Natural killer cell treated with Interleukin-12 subunit alpha and Interleukin-12 subunit beta and Interleukin-15 and Interleukin-18, amount 100 ng/mL, for 72 hours (primary cell): ENCODE measurements at places on chromosomes 11 and 22.

- no peak for DNase-seq
These were observed 8.8 kb downstream of the NPTXR start for GRCh38 chr22:38834991-38835390.

DNA sequence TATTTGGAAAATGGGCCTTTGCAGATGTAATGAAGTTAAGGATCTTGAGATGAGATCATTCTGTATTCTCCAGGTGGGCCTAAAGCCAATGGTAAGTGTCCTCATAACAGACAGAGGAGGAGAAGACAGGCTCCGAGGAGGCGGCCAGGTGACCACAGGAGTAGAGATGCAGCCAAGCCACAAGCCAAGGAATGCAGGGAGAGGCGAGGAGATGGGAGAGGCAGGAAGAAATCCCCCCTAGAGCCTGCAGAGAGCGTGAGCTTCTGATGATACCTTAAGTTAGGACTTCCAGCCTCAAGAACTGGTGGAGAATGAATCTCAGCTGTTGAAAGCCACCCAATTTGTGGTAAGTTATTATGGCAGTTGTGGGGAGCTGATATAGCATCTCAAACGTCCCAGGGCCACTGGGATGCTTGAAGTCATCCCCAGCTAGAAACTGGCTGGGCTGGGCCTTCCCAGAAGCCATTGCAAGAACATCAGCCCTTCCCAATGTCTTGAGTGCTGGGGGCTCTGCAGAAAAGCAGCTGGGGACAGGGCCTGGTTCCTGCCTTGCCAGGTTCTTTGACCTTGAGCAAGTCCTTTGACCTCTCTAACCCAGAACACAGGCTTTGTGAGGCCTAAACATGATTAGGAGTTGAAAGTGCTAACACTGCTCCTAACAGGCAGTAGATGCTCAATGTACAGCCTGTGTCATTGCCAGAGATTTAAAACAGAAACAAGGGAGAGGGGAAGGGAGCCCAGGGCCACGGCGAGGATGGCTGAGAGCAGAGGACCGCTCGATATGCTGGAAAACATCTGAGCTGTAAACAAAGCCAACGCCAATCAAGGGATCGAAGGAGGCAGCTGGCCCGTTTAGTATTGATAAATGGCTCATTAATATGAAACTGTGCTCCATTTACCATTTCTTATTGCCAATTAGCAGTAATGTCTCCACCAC is 632.3 kb downstream of the TBC1D22A start:
- DNase-seq, result no peak

DNA sequence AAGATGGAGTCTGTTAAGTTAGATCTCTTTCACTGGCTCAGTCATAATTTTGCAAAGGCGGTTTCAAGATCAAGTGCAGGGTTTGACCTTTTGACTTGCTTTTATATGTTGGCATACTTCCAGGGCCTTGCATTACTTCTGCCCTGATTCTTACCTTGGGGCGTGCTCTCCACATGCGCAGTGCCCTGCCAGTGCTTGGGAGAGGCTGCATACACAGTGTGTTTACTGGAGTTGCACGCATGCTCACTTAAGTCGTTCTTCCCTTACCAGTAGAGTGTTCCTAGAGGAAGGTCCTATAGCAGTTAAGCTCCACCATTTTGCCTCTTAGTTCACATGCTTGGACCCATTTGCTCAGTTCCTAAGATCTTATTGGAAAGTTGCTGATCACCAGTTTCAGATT is 21.0 kb upstream of the TMEM123 start:
- no peak for DNase-seq

GRCh38 chr11:61295596-61295926 is 445 bp upstream of the VWCE start:
- DNase-seq, result no peak

DNA sequence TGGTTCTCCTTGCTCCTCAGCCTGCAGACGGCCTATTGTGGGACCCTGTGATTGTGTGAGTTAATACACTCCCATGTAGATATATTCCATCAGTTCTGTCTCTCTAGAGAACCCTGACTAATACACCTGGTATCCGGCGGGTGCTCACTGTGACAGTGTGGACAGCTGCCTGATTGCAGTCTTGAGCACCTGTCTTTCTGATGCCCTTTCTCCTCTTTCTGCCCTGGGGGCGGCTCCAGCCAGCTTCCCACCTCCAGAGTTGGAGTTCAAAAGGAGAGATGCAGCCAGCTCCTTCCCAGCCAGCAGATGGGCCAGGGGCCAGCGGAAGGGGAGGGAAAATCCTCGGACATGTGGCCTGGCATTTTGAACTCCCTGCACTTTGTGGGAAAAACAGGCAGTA is 15.0 kb downstream of the SMIM38 start:
- peak; percentile 39 for DNase-seq

DNA sequence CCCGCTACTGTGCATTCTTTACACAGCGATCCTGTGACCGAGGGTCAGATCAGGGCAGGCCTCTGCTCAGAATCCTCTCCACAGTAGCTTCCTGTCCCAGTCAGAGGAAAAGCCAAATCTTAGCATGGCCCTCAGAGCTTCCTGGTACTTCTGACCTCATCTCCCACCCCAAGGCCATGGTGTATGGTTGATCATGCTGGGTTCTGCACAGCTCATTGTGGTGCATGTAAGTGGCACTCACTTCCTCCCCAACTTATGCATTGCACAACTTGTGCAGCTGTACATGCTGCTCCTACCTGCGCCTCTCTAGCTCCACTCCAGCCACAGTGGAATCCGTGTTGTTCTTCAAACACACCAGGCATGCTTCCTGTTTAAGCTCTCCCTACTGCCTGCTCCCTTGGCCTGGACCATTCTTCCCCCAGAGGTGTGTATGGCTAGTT is 20.3 kb downstream of the BMAL1 start:
- peak; percentile 83 for DNase-seq

GRCh38 chr11:10125522-10126133 is 168.4 kb downstream of the SBF2 start:
- DNase-seq, result no peak

DNA sequence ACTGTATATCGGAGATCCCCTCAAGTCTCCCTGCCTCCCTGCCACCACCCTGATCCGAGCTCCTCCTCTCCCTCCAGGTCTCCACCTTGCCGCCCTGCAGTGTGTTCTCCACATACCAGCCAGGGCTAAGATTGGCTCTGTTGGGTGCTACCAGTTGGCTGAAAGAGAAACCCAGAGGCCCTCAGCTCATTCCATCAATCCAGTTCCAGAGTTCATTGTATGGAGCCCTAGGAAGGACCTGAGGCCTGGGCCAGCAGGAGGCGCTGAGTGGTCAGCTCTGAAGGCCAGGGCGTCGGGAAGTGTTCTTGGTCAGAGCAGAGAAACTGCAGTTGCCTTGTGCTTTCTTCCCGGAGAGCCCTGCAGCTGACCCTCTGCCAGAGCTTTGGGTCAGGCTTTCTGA is 2.2 kb upstream of the TOP3B start:
- DNase-seq, result no peak

GRCh38 chr22:23115825-23116494 is 25.8 kb downstream of the RSPH14 start:
- no peak for DNase-seq

- no peak for DNase-seq
These were observed 6.5 kb upstream of the PDE2A start for GRCh38 chr11:72680624-72681158.

GRCh38 chr11:118921929-118922744 is 3.6 kb downstream of the BCL9L start:
- DNase-seq, result peak; percentile 56

DNA sequence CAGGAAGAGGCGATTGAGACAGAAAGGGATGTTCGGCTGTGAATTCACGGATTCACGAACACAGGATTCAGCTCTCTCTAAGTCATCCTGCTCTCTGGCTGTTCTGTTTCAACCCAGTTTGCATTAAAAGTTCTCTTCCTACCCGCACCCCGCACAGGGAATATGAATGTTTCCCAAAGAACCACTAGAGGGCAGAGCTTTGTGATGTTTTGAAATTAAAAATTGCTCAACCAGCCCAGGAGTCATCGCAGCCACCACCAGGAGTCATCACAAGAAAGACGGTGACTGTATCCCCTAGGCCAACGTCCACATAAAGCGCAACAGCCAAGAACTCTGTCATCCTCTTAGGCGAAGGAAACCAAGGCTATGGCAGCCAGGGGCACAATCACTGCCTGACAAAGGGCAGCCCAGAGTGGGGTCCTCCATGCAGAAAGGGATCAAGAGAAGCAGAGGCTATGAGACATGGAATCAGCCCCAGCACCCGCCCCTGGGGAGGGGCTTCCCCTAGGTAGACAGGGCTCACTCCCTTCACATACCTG is 122.4 kb downstream of the WT1 start:
- no peak for DNase-seq

GRCh38 chr11:32297611-32298011 is 137.7 kb downstream of the WT1 start:
- DNase-seq, result no peak

- DNase-seq, result no peak
These were observed 1.2 kb downstream of the UBE2L6 start for GRCh38 chr11:57566005-57566904.
